ENCODE measurements at places on chromosomes 5 and 9.

DNA sequence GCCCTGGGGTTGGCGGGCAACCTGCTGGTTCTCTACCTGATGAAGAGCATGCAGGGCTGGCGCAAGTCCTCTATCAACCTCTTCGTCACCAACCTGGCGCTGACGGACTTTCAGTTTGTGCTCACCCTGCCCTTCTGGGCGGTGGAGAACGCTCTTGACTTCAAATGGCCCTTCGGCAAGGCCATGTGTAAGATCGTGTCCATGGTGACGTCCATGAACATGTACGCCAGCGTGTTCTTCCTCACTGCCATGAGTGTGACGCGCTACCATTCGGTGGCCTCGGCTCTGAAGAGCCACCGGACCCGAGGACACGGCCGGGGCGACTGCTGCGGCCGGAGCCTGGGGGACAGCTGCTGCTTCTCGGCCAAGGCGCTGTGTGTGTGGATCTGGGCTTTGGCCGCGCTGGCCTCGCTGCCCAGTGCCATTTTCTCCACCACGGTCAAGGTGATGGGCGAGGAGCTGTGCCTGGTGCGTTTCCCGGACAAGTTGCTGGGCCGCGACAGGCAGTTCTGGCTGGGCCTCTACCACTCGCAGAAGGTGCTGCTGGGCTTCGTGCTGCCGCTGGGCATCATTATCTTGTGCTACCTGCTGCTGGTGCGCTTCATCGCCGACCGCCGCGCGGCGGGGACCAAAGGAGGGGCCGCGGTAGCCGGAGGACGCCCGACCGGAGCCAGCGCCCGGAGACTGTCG is 976 bp downstream of the RXFP3 start:
- no peak for DNase-seq

DNA sequence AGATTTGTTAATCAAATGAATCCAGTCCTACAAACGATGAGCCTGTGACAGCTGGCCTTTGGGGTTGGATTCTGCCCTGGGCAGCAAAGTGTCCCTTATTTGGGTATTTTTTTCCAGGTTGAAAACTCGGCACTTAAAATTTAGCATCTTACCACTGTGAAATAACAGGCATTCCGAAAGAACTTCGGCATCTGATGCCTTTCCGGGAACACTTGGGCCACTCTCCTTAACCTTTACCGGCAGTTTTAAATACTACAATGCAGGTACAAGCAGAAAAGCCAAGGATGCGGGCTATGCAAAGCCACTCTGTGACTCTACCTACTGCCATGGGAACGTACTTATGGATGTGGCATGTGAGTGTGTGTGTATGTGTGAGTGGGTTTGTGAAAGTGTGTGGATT is 1.0 kb upstream of the RASGRF2 start:
- no peak for DNase-seq

GRCh38 chr5:180806351-180807011 is 3.9 kb upstream of the MGAT1 start:
- no peak for DNase-seq

GRCh38 chr9:128528445-128529160 is 23.8 kb upstream of the SPTAN1 start:
- no peak for DNase-seq

All from esophagus squamous epithelium (tissue), 5 donors.